ENCODE measurements at places on chromosomes 1 and 21.

DNA sequence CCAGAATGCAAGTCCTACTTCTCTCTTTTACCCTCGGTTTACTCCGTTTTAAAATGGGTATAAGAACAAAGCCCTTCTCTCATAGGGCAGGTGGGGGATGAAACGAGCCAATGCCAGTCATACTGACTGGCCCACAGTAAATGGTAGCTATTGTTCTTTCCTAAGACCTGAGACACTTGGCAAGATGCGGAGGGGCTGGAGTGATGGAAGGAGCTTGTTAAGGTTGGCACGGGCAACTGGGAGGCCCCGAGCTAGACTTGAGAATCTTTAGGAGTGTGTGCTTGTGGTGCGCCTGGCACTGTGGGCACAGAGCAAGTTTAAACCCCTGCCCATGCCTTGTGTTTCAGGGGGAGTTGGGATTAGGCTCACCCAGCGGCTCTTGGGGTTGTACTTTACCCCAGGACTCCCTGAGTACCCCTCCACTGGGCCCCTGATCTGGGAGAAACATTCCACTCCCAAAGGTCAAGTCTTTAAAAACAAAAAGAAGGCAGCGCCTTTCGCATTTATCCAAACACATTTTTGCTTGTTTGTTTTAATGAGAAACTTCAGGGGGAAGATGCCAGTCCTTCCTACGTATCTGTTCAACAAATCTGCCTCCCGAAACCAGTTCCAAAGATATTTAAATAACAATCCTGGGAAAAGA lies 240.6 kb upstream of the TMEM51 start:
- peak; percentile 36 for DNase-seq

GRCh38 chr1:45815667-45816458 lies 12.5 kb downstream of the MAST2 start:
- no peak for DNase-seq

GRCh38 chr1:149849947-149850360 lies 49.4 kb upstream of the BOLA1 start:
- DNase-seq = no peak

DNA sequence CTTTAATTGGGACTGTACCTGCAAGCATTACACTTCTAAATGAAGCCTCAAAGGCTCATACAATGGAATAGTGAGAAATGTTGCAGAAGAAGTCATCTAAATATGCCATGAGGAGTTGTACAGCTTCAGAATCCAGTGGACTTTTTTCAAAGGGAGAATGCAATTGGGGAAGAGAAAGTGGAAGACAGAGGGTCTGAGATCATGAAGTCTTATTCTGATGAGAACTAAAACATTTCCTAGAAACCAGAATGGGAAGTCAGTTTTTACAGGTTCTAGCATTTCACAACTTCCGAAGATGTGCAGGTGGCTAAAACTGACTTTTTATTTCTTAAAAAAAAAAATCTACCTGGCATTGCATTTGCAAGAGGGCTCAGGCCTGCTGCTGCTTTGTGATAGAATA lies 424.4 kb upstream of the RUNX1 start:
- DNase-seq = no peak

DNA sequence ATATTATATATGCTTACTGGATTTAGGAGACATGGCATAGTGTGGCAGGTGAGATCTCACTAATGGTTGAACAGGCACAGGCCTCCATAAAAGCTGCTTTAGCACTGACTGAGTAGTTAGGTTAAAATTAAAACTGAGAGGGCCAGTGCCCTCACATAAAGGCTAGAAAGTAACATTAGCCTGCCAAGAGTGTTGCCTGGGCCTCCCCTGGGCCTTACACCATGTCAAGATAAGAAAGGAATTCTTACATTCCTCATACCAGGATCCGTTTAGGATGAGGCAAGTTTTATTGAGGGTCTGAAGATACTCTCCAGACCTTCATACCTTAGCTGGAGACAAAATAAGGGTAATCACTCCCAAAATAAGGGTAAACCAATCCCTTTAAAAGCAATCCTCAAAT lies 1011.8 kb downstream of the PLA2G4A start:
- DNase-seq = no peak

DNA sequence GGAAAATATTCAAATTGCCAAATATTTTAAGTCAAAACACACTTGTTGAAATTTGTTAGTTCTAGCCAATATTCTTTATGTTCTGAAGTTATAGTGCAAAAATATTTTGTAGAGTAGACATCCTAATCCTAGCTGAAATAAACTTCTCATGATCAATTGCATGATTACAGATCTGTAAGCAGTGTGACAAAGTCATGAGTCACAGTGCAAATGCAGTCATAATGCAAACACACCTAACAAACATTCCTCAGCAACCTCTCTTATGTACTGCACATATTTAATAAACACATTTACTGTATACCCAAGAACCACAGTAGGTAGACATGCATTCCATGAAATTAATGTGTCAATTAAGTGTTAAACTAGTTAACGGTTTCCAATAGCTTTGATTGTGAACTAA lies 1857.4 kb downstream of the NCAM2 start:
- DNase-seq = no peak

- no peak for DNase-seq
These were observed 47.2 kb downstream of the CAPN9 start for GRCh38 chr1:230794431-230794830.

GRCh38 chr1:207860531-207860930 lies 50.4 kb downstream of the CD34 start:
- DNase-seq = no peak

DNA sequence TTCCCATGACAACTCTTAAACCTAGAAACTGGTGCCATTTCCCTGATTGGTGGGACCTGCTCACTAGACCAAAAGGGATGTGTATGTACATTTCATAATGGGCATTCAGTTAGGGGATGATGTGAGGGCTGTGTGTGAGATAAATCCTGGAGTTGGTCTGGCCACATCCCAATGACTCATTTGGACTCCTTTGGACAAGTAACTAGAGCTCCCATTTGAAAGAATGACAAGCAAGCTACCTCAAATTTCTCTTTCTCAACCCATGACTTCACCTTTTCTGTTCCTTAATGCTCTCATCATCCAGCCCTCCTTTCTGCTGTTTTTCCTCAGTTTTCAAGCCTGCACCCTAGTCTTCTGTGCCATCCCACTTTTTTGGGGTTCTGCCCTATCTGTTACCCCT lies 27.9 kb downstream of the EBNA1BP2 start:
- no peak for DNase-seq

DNA sequence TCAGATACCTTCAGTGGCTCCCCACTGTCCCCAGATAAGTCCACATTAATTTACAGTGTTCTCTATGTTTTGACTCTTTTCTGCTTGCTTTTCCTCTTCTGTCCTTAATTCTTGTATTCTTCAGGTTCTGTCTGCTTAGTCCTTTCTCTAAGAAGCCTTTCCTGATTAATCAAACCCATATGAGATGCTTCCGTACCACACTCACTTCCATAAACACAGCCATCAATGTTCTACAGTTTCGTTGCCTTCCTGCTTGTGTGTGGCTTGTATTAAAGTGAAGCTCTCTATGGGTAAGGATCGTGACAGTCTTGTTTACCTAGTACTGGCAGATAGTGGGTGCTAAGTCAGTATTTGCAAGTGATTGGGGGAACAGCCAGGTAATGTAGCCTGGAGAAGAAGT lies 75.9 kb downstream of the PRDM2 start:
- DNase-seq = no peak

- DNase-seq = peak; percentile 50
These were observed 19.8 kb downstream of the SPRTN start for GRCh38 chr1:231357831-231358354.

DNA sequence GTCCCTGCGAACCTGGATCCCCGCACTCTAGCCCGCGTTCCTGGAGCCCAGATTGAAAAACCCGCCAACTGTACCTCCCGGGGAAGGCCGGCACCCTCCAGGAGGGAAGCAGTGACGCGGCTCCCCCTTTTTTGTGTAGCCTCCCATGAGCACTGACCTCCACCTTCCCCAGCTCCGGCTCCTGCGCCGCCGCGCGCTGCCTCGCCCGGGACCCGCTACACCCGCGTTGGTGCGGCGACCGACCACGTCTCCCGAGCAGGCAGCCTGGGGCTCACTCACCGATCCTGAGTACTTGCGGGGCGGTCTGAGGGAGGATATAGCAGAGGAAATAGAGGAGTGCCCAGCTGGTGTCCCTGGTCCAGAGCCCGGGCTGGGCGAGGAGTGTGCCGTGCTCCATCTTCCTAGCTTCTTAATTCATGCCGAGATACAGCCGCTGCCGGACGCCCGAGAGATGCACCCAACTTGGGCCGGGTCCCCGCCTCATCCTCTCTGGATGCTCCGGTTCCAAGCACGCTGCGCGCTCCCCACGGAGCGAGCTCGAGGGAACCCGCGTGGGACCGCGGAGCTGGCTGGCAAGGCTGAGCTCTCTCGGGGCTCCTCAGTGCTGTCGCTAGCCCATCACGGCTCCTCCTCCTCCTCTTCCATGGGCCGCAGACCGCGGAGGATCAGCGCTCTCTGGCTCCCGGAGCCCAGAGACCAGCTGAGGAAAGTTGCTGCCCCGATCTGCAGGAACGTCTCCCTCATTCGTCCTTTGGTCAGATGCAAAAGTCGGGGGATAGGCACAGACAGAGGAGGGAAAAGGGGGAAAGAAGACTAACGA lies 482 bp downstream of the GRIK1 start:
- DNase-seq = no peak

- DNase-seq = no peak
These were observed 76.4 kb upstream of the ZBTB18 start for GRCh38 chr1:243974451-243975292.

DNA sequence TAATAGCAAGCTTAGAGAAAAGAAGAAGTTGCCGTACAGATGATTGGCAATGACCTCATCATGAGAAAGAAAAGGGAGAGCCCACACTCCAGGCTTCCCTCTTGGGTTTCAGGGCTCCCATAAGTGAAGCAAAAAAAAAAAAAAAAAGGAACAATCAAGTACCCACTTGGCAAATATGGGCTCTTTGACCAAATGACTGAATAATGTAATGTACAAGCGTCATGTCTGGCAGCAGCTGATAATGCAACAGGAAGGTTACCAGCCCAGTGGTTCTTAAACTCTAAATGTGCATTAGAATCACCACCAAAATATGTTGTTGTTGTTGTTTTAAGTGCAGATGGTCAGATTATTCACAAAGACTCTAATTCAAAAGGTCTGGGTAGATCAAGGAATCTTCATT lies 13.5 kb downstream of the TNFSF4 start:
- no peak for DNase-seq

DNA sequence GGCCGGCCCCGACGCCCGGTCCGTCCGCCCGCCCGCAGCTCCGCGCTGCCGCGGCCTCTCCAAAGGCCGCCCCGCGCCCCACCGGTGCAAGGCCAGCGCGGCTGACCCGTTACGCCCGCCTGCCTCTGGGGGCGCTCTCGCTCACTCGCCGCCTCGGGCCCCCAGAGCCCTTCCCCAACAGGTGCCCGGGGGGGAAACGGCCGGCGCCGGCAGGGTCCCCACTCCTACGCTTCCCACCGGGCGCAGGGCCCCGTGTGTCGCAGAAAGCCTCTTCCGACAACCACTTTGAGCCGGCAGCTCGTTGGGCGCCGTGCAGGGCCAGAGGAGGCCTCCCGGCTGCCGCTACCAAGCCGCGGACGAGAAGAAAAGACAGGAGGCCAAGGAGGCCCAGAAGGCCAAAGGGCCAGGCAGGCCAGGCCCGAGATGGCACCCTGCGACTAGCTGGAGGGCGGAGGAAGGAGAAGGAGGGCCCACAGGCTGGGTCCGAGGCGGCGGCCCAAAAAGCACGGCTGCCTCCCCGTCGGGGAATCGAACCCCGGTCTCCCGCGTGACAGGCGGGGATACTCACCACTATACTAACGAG lies 64.9 kb upstream of the FCGR2A start:
- DNase-seq = no peak

DNA sequence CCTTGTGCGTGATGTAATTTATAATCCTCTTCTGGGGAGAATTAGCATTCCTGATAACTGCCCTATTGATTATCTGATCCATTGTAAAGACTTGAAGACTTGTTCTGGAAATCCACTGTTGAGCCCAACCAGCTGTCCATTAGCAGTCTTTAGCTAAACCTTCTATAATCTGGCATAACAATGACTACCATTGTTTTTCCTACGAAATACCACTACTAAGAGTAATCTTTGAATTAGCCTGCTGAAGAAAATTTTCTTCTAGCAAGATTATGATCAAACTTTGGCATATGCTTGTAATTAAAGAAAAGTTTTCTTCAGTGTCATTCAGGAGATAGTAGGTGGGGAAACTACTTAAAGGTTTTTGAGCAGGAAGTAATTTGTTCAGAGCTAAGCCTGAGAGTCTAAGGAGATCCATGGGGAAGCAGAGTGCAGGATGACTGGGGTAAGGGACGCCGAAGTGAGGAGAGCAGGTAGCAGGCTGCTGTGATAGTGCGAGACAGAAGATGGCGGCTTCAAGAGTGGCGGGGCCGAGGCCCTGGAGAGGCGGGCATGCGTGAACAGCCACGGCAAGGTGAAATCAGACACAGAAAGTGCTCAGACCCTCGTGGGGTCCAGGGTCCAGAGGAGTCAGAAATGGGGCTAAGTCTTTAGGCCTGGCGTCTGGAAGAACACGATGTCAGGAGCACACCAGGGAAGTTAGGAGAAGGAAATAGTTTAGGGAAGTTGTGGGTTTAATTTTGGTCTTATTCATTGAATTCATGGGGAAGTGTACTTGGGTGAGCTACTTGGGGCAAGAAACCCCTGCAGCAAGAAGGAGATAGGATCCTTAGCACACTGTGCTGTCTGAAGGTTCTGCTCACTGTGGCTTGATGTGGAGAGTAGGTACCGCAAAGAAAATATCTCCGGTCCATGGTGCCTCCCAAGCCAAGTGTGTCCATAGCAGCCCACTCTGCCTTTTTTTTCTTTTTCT lies 112.6 kb upstream of the ADAR start:
- DNase-seq = no peak

GRCh38 chr1:17551755-17552234 lies 12.3 kb downstream of the ARHGEF10L start:
- no peak for DNase-seq

DNA sequence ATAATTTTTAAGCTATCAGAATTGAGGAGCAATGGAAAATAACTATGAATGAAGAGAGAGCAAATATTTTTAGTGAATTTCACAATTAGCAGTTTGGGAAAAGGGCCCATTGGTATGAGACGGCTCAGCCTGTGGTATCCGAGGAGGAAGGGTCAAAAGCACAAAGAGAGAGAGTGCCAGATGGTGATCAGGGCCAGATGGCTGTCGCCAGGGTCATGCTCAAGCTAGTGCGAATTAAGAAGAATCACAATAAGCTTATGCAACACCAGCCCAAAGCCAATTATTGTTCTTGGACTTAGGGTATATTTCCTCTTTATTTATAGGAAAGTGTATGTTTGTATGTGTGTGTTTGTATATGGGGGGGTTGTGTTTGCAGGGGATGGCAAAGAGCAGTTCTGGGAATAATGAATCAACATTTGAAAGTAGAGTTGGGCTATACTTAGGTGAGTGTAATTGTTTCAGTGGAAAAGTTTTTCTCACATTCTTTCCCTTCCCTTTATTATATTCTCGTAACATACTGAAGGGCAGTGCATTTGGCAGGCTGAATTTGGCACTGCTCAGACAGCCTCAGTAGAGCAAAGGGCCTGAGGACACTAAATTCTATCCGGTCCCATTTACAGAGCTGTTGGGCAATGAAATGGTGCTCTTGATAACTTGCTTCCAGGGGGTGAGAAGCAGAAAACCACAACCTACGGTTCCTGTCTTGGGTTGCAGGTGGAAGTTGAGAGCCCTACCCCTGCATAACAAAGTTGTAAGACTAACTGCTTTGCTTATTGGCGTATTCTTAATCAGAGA lies 19.5 kb upstream of the DDR2 start:
- DNase-seq = no peak

GRCh38 chr1:11914024-11914423 lies 12.2 kb downstream of the KIAA2013 start:
- DNase-seq = no peak

- DNase-seq = no peak
These were observed 622 bp upstream of the TMPRSS2 start for GRCh38 chr21:41508415-41509144.

- DNase-seq = no peak
These were observed 102.9 kb downstream of the FASLG start for GRCh38 chr1:172761581-172762486.
